Spinal cord (tissue), 10 donors: ENCODE measurements at places on chromosomes 2 and 18. TPM values are rescaled to one million over a fixed set of nuclear protein-coding genes. Genes with fewer than 3 reads are reported as not detected.

CNGA3 gene
- 15.2 TPM for polyA plus RNA-seq

IL1B gene
- 1.7 TPM for polyA plus RNA-seq

IMPA2 gene
- polyA plus RNA-seq = 7.3 TPM

RAX gene
- polyA plus RNA-seq = not detected

DNA sequence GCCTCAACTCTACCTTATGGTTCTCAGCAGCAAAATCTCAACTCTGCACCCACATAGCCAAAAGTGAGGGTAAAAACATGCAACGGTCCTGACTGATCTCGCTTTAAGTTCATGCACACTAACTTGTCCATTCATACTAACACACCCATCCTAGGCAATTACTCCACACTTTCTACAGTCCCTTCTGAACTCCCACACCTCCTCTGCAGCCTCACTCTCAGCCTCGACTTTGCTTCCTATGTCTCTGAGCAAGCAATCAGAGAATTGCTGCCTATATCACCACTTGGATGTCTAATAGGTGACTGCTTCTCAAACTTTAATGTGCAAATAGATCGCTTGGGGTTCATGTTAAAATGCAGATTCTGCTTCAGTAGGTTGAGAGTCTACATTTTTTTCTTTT, 7.8 kb upstream of the TMBIM1 start:
- H3K36me3 ChIP-seq = no peaks in the 10 kb centered on the region
- H3K4me1 ChIP-seq = peaks cover 3% of the 10 kb centered on the region
- DNase-seq = no peak
- no peak overlapping the region for H3K4me3 ChIP-seq
- no peak overlapping the region for H3K27ac ChIP-seq

- H3K27me3 ChIP-seq = peaks cover 2% of the 10 kb centered on the region
- no peak for DNase-seq
- no peak overlapping the region for H3K27ac ChIP-seq
- no peak overlapping the region for H3K4me3 ChIP-seq
Measured at GRCh38 chr2:70779911-70780545, 10.4 kb downstream of the FIGLA start.

DNA sequence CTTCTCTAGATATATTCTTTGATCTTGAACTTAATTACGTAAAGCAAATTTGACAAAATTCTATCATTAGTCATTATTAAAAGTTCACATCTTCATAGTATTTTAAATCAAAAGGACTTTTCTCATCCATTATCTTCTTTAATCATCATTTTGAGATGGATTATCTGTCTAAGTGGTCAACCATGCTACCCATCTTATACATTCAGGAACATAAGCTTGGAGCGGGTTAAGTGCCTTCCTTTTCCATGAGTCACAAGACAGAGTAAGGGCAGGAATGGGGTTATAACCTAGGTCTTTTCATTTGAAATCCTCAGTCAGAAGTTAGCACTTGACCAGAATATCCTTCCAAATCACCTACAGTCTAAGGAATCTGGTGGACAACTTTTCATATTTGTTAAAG, 297.1 kb downstream of the TCF4 start:
- H3K27ac ChIP-seq = no peak overlapping the region
- no peaks in the 10 kb centered on the region for H3K36me3 ChIP-seq
- H3K27me3 ChIP-seq = no peaks in the 10 kb centered on the region
- DNase-seq = no peak
- peaks cover 4% of the 10 kb centered on the region for H3K4me1 ChIP-seq
- no peak overlapping the region for H3K4me3 ChIP-seq

GRCh38 chr2:69122271-69122670, 109.3 kb downstream of the ANTXR1 start:
- H3K4me1 ChIP-seq = no peaks in the 10 kb centered on the region
- no peak overlapping the region for H3K27ac ChIP-seq
- H3K27me3 ChIP-seq = no peaks in the 10 kb centered on the region
- peaks cover 13% of the 10 kb centered on the region for H3K36me3 ChIP-seq
- DNase-seq = no peak

- no peak for DNase-seq
- peak overlapping the region; percentile 59 for H3K4me3 ChIP-seq
- H3K36me3 ChIP-seq = no peaks in the 10 kb centered on the region
- H3K27me3 ChIP-seq = no peaks in the 10 kb centered on the region
- H3K4me1 ChIP-seq = peaks cover 5% of the 10 kb centered on the region
Measured at GRCh38 chr18:55585065-55585919, 2.7 kb downstream of the TCF4 start.

GRCh38 chr2:26588576-26588975, 52.6 kb downstream of the CIB4 start:
- H3K4me1 ChIP-seq = peaks cover 13% of the 10 kb centered on the region
- no peak overlapping the region for H3K27ac ChIP-seq
- H3K36me3 ChIP-seq = no peaks in the 10 kb centered on the region
- no peak overlapping the region for H3K4me3 ChIP-seq
- no peak for DNase-seq
- peaks cover 9% of the 10 kb centered on the region for H3K27me3 ChIP-seq

DNA sequence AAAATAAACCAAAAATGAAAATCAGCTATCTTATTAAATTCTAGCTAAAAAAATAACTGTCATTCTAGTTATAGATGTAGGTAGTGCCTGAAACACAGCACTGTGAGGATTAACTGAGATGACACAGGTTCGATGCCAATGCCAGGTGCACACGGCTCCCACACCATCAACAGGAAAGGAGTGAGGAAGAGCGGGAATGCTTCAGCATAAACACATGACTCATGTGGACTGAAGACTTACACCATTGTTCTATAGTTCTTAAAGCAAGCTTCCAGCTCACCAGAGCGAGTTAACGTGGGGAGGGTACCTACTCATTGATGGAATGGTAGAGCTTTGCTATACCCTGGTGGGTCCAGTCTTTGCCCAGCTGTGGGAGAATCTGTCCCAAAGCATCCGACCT, 76.7 kb downstream of the EMILIN2 start:
- H3K27ac ChIP-seq = no peak overlapping the region
- H3K36me3 ChIP-seq = peaks cover 80% of the 10 kb centered on the region
- H3K4me1 ChIP-seq = no peaks in the 10 kb centered on the region
- DNase-seq = no peak
- H3K4me3 ChIP-seq = no peak overlapping the region
- H3K27me3 ChIP-seq = no peaks in the 10 kb centered on the region

- H3K27ac ChIP-seq = peak overlapping the region; percentile 88
- DNase-seq = peak; percentile 82
- peak overlapping the region; percentile 77 for H3K4me3 ChIP-seq
- H3K4me1 ChIP-seq = peaks cover 9% of the 10 kb centered on the region
- no peaks in the 10 kb centered on the region for H3K27me3 ChIP-seq
Measured at GRCh38 chr18:51195451-51196117, 1.9 kb downstream of the MEX3C start.

GRCh38 chr2:121400201-121400600, 115.2 kb upstream of the TFCP2L1 start:
- no peak overlapping the region for H3K4me3 ChIP-seq
- DNase-seq = no peak
- no peak overlapping the region for H3K27ac ChIP-seq
- no peaks in the 10 kb centered on the region for H3K4me1 ChIP-seq
- no peaks in the 10 kb centered on the region for H3K27me3 ChIP-seq

DNA sequence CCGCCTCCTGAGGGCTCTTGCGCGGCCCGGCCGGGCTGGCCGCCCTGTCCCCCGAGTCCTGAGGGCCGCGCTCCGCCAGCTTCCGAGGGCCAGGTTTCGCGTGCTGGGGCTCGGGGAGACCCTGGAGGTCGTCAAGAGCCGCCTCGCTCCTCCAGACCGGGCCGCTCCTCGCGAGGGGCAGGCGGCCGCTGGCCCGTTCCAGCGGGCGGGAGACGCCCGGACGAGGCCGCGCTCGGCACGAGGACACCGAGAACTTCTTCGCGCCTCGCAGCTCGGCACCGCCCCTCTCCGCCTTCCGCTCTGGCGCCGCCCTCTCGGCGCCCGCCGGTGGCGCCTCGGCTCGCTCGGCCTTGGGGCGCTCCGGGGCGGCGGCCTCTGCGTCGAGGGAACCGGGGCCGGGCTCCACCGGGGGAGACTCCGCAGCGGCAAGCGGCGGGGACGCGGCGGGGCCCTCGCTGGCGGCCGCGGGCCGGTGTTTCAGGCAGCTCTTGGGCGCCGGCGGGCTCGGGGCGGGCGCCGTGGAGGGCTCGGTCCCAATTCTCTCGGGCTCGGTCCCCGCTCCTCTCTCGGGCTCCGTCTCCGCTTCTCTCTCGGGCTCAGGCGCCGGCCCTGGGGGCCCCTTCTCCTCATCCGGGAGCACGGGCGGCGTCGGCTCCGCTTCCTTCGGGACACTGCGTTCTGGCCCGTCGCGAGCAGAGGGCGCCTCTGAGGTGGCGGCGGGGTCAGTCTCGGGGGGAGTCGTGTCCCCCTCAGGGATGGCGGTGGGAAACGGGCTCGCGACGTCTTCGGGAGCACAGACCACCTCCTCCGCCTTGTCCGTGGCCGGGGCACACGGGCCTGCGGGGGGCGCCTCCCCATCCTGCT, 91.6 kb upstream of the MGAT4A start:
- peak overlapping the region; percentile 40 for H3K27ac ChIP-seq
- H3K36me3 ChIP-seq = peaks cover 3% of the 10 kb centered on the region
- peak overlapping the region; percentile 37 for H3K4me3 ChIP-seq
- peaks cover 7% of the 10 kb centered on the region for H3K27me3 ChIP-seq
- peaks cover 17% of the 10 kb centered on the region for H3K4me1 ChIP-seq

DNA sequence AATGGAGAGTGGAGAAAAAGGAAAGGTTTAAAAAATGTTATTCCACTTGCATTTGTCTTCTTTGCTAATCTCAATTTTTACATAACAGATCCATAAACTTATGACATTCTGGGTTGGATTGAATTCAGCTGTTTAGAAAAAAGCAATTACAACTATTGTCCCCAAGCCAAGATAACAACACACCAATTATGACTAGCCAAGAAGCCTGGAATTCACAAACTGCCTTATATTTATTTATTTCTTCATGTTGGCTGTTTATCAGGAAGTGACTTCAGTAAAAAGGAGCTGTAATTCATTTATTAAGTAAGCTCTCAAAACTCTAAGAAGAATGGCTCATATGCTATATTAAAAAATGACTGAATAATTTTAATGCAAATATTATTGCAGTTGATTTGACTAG, 137.4 kb downstream of the CALCRL start:
- H3K27ac ChIP-seq = no peak overlapping the region
- no peaks in the 10 kb centered on the region for H3K4me1 ChIP-seq
- H3K27me3 ChIP-seq = no peaks in the 10 kb centered on the region
- no peak for DNase-seq
- H3K36me3 ChIP-seq = no peaks in the 10 kb centered on the region

DNA sequence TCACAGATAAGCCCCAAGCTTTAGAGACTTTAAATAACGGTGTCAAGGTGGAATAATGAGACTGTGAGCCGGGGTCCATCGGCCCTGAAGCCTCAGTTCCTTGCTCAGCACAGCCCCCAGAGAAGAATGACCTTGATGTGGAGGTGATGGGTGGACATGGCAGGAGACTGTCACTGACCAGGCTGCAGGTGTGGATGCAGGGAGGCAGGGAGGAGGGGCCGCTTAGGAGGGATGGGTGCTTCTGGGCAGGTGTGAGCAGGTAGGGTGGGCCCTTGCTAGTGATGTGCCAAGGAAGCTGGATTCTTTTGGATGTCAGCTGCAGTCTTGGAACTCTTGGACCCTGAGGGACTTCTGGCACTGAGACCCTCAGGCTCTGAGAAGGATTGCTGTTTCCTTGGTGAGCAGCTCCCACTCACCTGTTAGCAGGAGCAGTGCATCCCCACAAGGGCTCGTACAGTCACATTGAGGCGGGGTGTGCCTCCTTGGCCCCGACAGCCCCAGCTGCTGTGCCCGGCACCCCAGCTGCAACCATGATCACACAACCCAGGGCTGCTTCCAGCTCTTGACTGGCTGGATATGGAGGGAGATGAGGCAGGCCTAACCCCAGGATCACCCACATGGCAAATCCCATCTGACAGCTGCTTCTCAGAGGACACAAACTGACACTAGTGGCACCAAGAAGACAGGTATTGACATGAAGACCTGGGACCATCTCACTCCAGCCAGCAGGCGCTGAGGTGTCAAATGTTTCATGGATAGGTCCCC, 209.8 kb upstream of the HDAC4 start:
- DNase-seq = no peak
- peaks cover 24% of the 10 kb centered on the region for H3K4me1 ChIP-seq
- no peaks in the 10 kb centered on the region for H3K36me3 ChIP-seq

DNA sequence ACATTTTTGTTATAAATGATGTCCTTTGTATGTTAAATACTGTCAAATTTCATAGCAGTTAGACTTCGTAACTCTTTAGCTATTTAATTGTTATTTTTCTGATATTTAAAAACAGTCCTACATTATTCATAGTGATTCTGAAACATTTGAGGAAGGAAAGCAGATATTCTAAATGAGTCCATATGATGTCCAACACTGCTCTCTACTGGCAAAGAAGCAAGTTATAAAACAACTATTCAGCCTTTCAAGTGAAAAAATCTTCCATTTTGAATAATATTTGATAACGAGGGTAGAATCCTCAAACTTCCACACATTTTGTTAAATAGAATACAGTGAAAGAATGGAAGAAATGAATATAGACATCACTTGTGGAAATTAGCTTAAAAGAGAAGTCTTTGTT, 220.8 kb downstream of the GULP1 start:
- H3K27me3 ChIP-seq = no peaks in the 10 kb centered on the region
- no peak overlapping the region for H3K27ac ChIP-seq

DNA sequence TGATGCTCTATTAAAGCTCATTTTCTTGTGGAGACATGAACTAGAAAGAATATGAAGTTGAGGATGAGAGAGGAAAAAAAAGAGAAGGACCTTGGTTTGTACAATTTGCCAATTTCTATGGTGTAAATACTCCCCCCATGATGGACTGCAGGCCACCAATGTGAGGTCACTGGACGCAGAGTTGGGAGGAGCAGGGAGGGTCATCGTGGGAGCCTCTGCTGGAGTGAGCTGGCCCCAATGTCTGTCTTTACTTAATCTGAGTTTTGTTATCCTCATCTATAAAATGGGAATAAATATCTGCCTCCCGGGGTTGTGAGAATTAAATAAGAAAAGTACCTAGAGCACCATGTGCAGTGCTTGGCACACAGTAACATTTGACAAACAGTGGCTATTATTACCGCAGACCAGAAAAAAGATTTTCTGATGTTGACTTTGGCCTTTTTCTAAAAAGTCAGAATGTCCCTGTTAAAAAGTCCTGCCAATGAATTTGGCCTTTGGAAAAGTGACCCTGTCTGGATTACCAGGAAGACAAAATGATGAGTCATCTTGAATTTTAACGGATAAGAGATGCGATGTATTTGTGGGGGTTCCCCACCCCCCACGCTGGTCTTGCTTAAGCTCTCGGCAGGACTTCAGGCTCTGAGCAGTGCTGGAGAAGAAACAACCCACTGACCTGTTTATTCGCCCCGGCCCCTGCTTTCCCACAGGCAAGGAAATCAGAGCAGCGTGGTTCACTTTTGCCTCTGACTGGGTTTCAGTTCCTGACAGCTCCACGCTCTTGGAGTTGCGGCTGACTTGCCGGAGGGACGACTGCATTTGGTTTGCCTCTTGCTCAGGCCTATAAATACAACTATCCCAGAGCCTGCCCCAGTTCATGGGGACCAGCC, 50.3 kb upstream of the FOSL2 start:
- no peak for DNase-seq
- H3K27me3 ChIP-seq = no peaks in the 10 kb centered on the region
- peak overlapping the region; percentile 25 for H3K27ac ChIP-seq
